Hepatocyte (in vitro differentiated cells): ENCODE measurements at places on chromosomes 1 and 21. TPM values are rescaled to one million over a fixed set of nuclear protein-coding genes. Genes with fewer than 3 reads are reported as not detected.

Gene RNF2
- 24.6 and 27.0 TPM in 2 replicates for total RNA-seq

Gene FCRL4
- not detected in 2 replicates for total RNA-seq

DNA sequence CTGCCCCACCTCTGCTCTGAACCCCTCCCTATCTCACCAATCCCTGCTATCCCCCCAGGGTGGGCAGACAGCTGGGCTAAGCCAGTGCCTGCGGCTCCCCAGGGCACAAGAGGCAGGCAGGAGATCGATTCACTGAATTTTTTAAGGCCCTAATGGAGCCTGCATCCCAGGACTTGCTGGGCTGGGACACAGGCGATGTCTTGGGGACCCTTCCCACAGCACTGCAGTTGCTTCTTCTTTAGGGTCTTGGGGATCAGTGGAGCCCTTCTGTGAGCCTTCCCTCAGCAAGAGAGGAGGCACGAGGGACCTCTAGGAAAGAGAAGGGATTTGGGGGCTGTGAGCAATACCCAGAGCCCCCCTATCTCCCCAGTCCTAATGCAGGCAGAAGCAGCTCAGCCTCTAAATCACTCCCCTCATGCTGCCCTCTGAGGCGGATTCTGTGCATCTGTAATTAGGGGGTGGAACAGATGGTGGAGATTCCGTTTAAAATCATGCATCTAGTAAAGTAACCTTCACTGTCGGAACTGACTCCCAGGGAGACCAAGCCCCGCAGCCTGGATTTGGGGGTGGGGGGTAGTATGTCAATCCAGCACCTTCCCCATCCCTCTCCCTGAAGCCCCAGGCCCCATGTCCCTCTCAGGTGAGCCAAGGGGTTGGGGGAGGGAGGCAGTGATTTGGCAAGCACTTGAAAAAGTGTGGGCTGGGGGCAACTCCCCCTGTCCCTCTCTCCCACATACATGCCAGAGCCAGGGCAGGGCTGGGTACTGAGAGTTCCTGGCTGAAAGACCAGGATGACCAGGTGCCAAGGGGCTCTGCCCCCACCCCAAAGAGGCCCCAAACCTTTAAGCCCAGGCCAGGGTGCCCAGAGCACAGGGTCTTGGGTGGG, 10.0 kb downstream of the AHDC1 start:
- no peak for DNase-seq

GRCh38 chr1:89737985-89738510, 82.8 kb upstream of the LRRC8D start:
- DNase-seq = no peak

Gene UBE2Q1
- total RNA-seq = 46.9 and 50.3 TPM in 2 replicates

Gene RAB7B
- 3.9 and 4.5 TPM in 2 replicates for total RNA-seq

DNA sequence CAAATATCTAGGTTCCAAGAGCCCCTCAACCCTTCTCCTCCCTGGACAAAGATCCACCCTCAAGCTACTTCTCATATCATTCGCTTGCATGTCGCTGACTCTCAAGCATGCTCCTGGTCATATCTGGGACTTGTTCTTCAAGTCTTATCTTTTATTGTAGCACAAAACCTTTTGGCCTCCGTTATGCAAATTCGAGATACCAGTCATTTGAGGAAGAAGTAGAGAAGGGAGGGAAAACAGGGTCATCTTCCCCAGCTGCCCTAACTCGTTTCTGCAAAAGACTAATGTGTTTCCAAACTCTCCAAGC, 63.8 kb upstream of the ETS2 start:
- DNase-seq = peak; percentile 38

Gene NHLH1
- total RNA-seq = 0.13 TPM in 1 of 2 replicates, not detected in the other

Gene HAO2
- 14.2 and 16.6 TPM in 2 replicates for total RNA-seq
